Stimulated activated CD4-positive, alpha-beta T cell treated with anti-CD3 and anti-CD28 coated beads, Interleukin-4, amount 100 ng/mL, for 4 hours (primary cell): ENCODE measurements at places on chromosomes 12 and 14.

GRCh38 chr12:124664395-124665111 lies 97.1 kb upstream of the NCOR2 start:
- no peak for DNase-seq

DNA sequence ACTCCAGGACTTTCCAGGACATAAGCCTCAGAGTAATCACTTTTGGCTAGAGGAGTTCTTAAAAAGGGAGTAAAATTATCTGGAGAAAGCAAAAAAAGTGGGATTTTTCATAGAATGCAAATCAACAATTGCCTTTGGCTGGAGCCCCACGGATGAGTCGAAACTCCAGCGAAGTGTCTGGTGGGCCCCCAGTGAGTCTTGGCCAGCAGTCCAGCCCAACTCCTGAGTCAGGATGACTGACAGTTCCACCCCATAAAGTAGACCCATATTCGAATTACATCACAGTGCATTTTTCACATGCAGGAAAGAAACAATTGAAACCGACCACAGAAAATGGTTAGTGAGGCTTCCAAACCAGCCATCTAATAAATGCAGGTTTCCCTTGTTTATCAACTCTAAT lies 265.7 kb downstream of the BCL11B start:
- DNase-seq = no peak

DNA sequence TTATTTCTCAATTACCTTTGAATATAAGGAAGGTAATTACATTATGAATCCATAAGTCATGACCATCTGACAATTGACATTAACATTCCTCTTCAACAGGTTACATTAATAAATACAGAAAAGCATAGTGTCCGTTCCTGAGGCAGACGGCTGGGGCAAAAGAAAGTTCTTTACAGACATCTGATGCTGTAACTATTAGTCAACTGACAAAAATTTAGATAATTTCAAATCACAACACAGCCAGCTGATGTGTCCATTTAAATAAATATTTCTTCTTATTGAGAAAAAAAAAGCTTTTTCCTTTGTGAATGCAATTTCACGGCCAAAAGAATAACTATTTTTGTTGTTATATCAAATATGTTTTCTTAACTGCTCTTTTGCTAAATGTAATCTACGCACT lies 9.2 kb upstream of the PYROXD1 start:
- DNase-seq = no peak

- DNase-seq = no peak
Observed at GRCh38 chr12:86256163-86256562, at the start of gene MGAT4C. MGAT4C (minus strand) TSS chr12:86256391.

DNA sequence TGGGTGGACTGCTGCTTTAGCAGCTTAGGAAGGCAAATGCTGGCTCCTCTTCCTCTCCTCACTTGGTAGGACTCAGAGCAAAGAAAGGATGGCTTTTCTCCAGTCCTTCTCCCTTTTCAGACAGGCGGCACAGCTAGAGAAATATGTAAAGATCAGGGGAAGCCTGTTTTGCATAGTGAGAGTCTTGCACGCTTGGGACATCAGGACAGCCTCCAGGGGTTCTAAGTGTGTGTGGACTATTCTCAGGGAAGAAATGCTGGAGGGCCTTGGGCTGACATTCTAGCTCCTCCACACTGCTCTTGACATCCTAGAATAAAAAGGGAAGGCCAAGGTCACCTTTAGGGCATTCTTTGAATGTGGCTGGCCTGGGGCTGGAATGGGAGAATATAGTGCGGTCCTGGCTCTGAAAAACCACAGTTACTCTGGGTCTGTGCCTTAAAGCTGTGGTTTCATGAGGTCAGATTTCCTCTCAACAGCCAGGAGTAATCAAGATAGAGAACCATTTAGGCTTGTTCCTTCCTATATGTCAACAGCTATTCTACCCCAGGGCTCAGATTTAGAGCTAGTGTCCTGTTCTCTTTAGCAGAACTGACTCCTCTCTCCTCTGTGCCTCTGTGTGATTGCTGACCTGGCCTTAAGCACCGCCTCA lies 24.3 kb downstream of the CMA1 start:
- DNase-seq = peak; percentile 5

GRCh38 chr12:64265839-64266238 lies 43.7 kb upstream of the KICS2 start:
- DNase-seq = no peak

DNA sequence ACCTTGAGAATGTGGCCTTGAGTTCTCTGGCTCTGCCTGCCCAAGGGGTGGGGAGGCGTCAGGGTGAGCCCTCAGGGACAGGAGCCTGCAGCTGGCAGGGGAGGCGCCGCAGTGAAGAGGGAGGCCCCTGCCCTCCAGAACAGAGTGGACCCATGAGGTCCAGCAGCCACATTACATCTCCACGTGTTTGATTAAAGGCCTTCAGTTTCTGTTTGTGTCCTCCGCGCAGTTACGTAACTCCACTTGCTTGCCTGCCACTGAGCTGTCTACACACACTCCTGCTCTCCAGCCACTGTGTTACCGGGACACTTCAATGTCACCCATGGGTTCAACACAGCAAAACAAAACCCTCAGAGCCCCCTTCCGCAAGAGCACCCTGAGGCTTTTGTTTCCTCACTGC lies 70.4 kb downstream of the CHGA start:
- DNase-seq = no peak

DNA sequence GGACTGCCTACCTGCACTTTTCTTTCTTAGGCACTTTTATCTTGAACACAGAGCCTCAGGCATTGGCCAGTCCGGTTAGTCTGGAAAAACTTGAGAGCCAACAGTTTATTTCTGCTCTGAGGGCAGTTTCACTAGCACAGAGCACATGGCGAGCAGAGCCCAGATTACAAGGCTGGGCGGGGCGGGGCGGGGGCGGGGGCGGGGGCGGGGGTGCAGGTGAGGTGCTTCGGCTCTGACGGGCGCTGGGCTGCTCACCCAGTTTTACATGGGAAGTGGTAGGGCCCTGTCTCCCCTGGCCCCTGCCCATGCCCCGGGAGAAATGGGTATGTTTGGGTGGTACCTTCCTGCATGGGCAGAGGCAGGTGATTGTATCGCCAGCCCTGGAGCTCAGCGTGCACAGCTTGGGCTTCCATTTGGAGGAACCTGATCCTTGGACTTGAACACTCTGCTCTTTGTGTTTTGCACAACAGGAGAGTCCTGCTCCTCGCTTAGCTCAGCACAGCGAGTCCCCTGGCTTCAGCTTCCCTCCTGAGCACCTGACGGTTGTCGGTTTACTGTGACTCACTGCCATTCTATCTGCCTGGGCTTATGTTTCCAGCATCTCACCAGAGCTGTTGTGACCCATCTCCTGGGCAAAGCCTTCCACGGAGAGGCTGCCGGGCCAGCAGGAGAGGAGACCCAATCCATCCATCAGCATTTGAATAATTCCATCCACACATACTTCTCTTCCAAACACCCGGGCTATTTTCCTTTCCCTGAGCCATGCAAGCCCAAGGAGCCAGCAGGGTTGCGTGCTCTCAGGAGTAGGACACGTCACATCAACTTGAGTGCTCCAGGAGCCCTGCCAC lies 108.5 kb downstream of the ARF6 start:
- peak; percentile 54 for DNase-seq

GRCh38 chr12:97938031-97938430 lies 475.4 kb downstream of the RMST start:
- no peak for DNase-seq

- DNase-seq = no peak
Observed at GRCh38 chr12:19055589-19055988, 73.9 kb upstream of the PLEKHA5 start.

- no peak for DNase-seq
Observed at GRCh38 chr12:17470460-17470859, 619.5 kb downstream of the RERGL start.

- no peak for DNase-seq
Observed at GRCh38 chr12:20320552-20320951, 47.8 kb upstream of the PDE3A start.

DNA sequence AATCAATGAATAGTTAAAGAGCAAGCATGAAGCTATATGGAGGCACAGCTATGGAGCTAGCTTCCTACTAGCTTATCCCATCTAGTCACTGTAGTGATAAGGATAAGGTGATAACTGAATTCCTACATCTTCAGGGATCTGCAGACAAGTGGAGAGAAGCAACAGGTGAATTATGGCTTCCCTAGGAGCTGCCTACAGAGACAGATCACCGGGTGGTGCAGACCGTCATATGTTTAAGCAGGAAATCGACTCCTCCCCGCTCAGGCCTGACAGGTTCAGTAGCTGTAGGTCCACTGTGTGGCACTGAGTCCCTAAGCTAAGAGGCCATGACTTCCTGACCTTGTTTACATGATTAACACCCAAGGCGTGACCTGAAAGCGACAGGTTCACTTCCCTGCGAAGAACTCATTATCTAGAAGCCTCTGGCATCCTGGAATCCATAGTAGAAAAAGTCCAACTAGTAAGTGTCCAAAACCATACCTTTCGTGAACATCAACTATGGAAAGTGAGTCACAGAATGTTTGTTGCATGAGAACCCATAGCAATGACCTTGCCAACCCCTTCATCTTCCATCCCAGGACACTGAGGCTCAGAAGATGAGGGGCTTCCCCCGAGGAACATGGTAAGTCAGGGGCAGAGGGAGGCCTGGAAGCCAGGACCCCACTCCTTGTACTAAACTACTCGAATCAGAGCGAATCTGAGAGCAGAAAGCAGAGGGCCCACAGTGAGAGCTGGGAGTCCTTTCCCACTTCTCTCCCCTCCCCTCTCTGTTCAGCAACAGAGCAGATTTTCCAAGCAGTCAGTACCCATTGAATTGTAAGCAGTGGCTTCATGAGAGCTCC lies 75.4 kb upstream of the CCND2 start:
- DNase-seq = no peak

DNA sequence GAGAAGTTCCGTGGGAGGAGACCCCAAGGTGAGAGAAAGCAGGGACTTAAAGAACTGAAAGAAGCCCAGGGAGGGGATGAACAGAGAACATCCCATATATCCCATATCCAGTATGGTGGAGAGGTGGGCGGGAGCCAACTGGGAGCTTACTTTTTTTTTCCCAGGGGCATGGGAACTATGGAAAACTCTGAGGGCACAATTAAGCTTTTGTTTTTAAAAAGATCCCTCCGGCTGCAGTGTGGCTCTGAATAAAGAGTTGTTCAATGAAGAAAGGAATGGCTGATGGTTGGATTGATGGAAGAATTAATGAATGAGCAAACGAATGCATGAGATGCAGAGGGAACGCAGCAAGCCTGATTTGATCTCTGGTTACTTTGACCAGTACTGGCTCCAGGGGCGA lies 12.6 kb downstream of the NTF3 start:
- DNase-seq = no peak

DNA sequence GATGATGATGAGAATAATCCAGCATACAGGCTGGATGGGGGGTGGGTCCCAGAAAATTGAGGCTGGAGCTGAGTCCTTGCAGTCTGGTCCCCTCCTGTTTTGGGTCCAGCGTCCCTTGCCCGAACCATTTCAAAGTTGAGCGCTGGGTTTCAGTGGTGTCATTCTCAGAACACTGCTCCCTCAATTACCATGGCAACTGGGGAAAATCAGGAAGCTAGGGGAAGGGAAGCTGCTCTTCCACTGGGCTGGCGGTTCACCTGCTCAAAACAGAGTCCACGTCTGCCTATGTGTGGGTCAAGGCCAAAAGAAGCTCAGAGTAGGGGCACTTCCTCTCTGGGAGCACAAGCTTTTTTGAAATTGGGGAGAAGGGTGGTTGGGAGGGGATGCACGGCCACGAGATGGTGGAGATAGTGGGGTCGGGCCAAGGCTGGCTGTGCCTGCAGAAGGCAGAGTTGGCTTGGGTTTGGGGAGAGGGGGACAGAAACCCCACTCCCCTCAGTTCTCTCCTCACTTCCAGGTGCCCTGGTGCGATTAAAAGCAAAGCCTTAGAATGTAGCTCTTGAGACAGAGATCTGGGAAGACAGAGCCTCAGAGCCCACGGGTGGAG lies 1.7 kb upstream of the NOS1 start:
- DNase-seq = no peak

DNA sequence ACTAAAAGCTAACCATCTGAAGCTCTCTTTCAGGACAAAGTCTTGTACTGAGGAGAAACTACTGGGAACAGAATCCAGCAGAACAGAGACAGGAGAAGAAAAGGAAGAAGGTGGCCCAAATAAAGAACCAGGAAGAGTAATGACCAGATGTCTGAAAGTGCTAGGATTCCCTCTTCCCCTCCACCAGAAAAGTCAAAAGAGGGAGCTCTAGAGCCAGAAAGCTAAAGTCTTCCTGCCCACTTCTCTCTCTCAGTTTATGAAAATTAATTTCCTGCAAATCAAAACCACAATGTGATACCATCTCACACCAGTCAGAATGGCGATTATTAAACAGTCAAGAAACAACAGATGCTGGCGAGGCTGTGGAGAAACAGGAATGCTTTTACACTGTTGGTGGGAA lies 47.2 kb downstream of the SPPL3 start:
- DNase-seq = no peak

- no peak for DNase-seq
Observed at GRCh38 chr14:71267691-71268090, 360.4 kb downstream of the PCNX1 start.
